ENCODE measurements at places on chromosomes 16 and 17.

DNA sequence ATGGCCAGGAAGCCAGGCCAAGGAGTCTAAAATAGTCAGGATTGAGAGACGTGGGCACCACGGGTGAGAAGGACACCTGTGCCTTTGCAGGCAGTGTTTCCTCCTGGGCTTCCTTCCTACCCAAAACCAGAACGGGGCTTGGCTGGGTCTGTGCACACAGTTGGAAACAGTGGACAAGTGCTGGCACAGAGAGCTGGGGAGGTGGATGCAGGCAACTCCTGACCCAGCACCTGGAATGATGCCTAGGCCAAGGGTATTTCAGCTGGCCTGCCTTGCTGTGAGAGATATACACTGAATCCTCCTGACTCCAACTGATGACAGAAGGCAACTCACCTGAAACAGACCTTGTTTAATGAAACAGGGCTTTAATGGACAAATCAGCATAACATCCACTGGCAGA, 186.2 kb downstream of the SLC39A11 start:
- no peak for DNase-seq

- no peak for DNase-seq
Measured at GRCh38 chr17:50868602-50869001, 2.4 kb upstream of the TOB1 start.

GRCh38 chr16:35731341-35732040, 2272.1 kb downstream of the TP53TG3F start:
- no peak for DNase-seq

GRCh38 chr17:76720211-76720610, 6.2 kb downstream of the JMJD6 start:
- DNase-seq, result no peak

GRCh38 chr16:27210174-27210573, 6.8 kb downstream of the KDM8 start:
- no peak for DNase-seq

DNA sequence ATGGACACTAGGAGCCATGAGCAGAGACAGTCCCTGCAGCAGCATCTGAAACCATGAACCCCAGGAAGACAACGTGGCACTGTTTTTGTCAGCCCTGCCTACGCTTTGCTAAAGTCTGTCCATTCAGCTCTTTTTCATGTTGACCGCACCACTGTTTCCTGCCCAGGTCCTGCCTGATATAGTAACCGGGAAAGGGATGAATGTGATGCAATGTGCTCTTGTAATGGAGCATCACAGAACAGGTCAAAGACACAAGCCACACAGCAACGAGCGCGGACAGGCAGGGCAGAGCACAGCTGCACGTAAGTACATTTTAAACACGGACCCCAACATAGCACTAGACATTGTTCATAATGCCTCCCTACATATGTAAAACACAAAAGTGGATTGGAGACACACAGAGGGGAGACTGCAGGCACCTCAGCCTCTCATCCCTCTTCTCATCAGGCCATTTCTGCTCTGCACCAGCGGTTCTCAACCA, 16.9 kb upstream of the TNFRSF13B start:
- no peak for DNase-seq

DNA sequence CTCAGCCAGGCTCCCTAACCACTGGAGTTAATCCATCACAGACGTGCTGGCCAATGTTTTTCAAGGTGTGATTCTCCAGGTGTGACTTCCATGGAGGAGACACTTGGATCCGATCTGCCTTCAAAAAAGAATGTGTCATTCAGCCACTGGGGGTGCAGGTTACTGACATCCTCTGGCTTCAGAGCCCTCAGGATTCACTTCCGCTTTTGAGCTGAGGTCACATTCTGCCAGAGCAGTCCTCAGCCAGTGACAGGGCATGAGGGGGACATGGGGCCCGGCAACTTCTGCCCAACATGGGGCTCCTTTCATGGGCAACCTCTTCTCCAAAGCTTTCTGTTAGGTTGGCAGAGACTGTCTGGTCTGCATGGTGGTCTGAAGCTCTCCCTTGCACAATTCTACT, 81.4 kb downstream of the GRIN2A start:
- DNase-seq, result no peak

DNA sequence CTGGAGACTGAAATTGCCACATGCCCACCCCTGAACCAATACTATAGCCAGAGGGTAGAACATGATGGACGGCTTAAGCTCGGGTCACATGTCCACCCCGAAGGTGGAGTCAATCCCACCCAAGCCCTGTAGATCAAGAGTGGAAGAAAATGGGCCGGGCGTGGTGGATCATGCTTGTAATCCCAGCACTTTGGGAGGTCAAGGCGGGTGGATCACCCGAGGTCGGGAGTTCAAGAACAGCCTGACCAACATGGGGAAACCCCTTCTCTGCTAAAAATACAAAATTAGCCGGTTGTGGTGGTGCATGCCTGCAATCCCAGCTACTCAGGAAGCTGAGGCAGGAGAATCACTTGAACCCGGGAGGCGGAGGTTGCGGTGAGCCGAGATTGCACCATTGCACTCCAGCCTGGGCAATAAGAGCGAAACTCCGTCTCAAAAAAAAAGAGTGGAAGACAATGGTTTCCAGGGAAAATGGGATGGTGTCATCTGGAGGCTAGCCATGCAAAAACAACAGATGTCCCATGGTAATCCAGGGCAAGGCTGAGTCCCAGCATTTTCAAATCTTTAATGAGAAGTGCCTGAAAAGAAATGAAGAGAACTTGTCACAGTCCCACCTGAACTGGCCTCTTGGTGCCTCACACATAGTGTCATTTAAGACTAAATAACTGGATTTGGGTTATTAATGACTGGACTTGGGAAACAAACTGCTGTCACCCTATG, 30.1 kb downstream of the CD300LF start:
- no peak for DNase-seq

DNA sequence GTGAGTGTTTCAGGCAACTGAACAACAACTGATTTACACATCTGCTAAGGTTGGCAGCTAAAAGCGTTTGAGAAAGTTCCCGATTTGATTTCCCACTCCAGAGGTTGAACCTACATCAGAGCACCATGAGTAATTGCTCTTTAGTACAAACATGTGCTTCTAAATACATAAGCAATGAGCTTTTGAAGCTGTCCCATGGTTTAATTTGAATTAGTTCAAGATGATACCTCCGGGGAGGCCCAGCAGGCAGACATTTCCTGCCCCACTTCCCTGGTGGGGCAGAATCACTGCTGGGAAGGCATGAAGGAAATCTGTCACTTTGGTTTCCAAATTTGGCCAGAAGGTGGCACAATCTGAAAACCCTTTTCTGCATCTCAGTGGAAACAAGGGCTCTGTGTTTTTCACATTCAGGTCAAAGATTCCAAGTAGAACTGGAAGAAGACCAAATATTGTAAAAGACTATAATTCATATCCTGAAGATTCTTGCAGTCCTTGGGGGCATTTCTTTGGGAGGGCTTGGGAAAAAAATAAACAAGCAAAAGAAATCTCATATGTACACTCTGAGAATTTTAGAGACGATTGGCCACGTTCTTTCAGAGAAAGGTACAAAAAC, 176.2 kb upstream of the FAM20A start:
- DNase-seq, result peak; percentile 75

- DNase-seq, result no peak
Measured at GRCh38 chr16:71423016-71423415, 18.8 kb downstream of the TLE7 start.

DNA sequence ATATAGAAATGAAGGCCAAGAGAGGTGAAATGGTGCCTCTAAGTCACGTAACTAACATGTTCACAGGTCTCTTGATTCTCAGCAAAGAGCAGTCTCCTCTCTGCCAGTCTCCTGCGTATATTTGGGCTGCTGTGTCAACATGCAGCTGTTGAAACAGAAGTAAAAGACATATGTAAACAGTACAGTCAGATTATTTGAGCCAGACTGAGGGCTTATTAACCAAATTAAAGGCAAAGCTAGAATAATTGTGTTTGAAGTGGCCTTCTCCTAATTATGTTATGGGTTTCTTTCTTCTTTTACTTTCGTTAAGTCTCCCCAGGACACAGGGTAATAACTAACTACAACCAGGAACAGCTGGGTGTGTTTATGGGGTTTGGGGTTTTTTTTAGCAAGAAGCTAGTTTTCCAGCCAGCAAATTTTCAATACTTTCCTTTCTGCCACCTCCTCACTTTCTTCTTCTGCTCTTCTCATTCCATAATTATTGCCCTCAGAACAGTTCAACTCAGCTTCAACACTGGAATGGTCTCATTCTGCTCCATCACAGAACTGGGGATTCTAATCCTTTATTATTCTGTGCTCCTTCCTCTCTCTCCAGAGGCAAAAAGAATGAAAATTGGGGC, 18.4 kb downstream of the G6PC1 start:
- no peak for DNase-seq

- no peak for DNase-seq
Measured at GRCh38 chr16:67922221-67922620, 9.4 kb downstream of the CTRL start.

DNA sequence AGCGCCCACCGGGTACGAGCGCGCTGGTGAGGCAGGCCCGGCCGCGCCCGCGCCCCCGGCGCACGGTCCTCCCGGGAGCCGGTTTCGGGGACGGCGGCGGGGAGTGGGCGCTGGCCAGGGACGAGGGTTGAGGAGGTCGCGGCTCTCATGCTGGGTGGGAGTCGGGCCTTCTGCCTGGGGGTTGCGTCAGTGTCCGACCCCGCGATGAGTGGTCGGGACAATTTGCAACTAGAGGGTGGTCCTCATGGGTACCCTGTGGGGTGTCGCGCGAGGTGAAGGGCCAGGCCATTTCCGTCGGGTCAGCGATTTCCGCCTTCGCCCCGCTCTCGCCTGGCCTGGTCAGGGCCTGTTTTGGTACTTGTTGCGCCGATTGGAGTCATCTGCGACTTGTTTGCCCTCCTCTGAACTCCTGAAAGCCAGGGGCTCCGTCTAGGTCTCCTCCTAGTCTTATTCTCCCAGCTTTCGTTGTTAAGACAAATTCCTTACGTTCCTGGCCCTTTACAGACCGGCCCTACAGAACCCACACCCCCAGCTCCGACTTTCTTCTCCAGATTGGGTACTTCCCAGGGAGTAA, 14.9 kb downstream of the NAA60 start:
- no peak for DNase-seq

DNA sequence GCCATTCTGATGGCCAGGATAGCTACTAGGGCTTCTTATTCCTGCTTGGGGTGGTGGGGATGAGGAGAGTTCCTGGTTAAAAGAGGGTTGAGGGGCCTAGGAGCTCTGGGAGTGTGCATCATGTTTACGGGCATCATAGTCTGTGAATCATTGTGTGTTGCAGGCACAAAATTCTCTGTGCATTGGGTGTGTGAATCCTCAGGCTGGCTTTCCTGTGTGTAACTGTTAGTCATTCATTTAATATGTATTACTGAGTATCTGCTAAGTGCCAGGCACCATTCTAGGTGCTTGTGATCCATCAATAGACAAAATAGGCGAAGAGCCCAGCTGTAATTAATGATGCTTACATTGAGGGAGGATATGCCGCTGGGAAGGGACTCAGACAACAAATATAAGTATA, 5.8 kb downstream of the PPY start:
- DNase-seq, result no peak

- no peak for DNase-seq
Measured at GRCh38 chr17:48616717-48617470, 1.8 kb upstream of the HOXB8 start.

DNA sequence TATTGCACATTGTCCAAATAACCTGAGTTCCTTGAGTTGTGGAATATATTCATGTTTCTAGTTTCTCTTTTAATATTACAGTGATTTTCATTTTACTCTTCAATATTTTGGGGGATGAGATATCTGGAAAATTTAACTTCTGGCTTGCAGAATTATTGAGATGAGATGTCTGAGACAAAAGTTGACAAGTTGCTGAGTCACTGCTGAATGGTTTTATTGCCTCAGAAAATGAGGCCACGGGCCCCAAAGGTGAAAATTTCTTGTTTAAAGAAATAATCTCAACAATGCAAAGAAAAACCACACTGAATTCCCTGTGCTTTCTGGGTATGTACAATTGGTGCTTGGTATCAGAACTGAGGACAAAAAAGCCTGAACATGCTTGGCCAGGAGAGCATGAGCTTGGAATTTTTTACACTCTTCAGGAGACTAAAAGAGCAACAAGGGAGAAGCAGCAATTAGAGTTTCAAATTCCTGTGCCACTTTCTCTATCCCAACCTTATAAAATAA, 129.2 kb upstream of the TOM1L1 start:
- DNase-seq, result no peak

GRCh38 chr17:45315648-45316433, 979 bp downstream of the MAP3K14 start:
- peak; percentile 38 for DNase-seq

Measured in MCF 10A (cell line).